ENCODE measurements at places on chromosomes 16 and 17. TPM values are rescaled to one million over a fixed set of nuclear protein-coding genes. Genes with fewer than 3 reads are reported as not detected.

DNA sequence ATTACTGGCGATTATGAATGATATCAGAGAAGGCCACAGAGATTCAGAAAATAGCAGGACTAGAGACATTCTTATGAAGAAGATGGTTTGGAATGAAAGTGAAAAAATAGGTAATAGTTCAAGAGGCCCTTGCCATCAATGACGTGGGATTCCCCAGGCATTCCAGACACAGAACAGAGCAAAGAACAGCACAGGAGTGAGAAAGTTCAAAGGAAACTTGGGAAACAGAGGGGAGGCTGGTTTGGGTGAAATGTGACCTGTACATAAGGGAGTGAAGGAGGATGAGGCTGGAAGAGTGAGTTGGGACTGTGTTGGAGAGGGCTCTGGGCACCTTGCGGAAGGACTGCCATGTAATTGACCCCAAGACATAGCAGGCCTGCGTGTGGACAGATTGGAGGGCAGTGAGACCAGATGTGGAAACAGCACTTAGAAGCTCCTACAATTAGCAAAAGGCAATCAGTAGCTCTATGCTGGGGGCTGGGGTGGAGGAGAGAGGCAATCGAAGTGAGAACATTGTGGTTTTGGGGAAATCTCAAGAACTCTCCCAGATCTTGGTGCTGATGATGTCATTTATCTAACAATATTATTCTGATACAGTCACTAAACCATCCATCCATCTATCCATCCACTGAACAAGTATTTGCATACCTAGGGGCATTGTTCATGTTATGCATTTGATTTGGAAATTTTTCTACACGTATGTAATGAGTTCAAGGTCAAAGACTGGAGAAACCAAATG, 365.3 kb upstream of the ZFHX3 start:
- DNase-seq, result no peak

GRCh38 chr17:31136319-31136718, 41.5 kb downstream of the NF1 start:
- DNase-seq, result no peak

DNA sequence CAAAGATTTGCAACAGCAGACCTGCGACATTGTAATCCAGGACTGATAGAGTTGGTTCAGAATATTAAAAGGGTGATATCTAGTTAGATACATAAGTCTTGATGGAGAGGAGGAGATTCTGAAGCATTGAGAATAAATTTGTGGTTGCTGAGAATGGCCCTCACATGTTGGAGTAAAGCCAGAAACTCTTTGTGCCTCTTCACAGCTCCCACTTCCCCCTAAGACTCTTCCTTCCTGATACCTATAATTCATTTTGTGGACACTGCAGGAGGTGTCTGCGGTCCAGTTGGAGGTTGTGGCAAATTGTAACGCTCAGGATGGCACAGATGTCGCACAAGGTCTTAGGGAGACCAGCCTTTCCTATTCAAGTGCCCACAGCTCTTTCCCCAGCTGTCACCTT, 17.5 kb downstream of the WWOX start:
- no peak for DNase-seq

- no peak for DNase-seq
Observed at GRCh38 chr17:63345611-63346010, 100.5 kb downstream of the CYB561 start.

Gene PRAC1
- total RNA-seq, result not detected

Gene FBXL16
- 0.82 TPM for total RNA-seq

Gene MMP25
- total RNA-seq, result not detected
